ENCODE measurements at places on chromosomes 5 and 9. TPM values are rescaled to one million over a fixed set of nuclear protein-coding genes. Genes with fewer than 3 reads are reported as not detected.

ISL1 gene
- total RNA-seq = 29.1 TPM

COX7C gene
- 541 TPM for total RNA-seq

CDK7 gene
- 50.9 TPM for total RNA-seq

SLC1A1 gene
- 50.7 TPM for total RNA-seq

ACTBL2 gene
- 0.16 TPM for total RNA-seq

FCN2 gene
- total RNA-seq = not detected
